AG20443 (cell line): ENCODE measurements at places on chromosomes 4 and X.

DNA sequence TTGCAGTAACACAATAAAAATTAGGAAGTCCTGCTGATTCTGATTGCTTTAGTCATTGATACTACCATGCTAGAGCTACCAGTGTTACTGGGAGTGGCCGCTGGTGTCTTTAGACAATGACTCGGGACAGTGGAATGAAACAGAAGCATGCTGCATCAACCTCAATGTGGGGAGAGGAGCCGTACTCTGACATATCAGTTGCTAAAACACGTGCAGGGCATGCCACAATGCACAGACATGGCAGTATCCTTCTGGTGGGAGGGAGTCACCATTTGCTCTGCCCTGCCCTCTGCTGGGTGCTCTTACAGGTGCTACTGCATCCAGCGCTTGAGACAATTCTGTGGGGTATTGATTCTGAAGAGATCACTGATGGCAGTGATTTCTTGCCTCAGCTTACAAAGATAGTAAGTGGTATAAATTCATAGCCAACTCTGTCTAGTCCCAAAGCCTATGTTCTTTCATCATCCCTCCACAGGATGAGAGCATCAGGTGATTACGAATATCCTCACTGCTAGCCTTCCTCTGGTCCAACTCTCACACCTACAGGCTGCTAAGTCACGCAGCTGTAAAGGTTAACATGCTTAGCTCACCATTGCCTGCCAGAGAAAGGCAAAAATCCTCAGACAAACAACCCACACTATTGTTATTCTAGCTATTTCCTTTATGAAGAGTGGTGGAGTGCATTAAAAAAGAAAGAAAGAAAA is 43.7 kb downstream of the NSG1 start:
- peak; percentile 94 for DNase-seq

- no peak for DNase-seq
Observed at GRCh38 chrX:37287741-37288444, 61.3 kb upstream of the PRRG1 start.

DNA sequence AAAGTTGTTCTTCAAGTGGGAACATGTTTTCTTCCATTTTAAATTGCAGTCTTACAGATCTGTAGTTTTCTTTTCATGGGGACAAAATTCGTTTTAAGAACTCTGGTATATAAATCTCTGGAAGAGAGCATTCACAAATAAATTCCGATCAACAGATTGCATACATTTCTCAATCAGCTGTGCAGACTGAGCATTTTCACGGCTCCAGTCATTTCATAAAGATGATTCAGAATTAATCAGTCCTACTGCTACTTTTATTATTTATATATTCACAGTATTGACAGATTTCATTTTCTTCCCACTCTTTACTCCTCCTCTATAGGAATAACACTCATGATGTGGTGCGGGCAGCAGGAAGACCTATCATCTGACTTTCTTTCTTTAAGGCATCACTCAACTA is 534.9 kb upstream of the FTHL17 start:
- no peak for DNase-seq

DNA sequence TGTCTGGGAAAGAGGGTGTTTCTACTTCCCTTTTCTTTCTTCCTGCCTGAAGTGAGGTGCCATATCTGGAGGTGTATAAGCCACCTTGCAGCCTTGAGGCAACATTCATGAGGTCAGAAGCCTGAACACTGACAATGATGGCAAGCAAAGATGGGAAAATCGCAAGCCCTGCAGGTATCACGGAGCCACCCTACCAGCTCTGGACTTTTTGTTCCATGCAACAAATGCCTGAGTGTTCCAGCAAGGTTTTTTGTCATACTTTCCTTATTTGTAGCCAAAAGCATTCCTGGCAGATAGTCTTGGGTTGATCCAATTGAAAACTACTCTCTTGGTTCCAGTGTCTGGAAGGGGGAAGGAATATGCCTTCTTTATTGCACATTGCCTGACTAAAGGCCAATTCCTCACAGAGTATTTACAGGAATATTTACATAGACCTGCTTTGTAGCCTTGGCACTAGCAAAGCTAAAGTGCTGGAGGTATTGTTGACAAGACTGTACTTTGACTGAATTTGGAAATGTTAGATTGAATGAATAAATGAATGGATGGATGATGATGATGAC is 14.4 kb upstream of the SOD3 start:
- no peak for DNase-seq

DNA sequence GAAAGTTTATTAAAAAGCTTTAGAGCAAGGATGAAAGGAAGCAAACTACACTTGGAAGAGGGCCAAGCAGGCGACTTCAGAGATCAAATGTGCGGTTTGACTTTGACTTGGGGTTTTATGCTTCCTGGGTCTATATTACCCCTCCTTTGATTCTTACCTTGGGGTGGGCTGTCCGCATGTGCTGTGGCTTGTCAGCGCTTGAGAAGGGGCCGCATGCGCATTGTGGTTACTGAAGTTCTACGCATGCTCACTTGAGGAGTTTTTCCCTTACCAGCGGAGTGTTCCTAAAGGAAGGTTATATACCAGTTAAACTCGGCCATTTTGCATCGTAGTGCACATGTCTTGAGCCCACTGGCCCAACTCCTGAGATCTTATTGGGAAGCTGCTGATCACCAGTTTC is 9.9 kb downstream of the ZNF157 start:
- peak; percentile 55 for DNase-seq

GRCh38 chr4:154078504-154079350 is 289.8 kb upstream of the SFRP2 start:
- no peak for DNase-seq

GRCh38 chr4:97153042-97153441 is 990.2 kb downstream of the STPG2 start:
- no peak for DNase-seq

DNA sequence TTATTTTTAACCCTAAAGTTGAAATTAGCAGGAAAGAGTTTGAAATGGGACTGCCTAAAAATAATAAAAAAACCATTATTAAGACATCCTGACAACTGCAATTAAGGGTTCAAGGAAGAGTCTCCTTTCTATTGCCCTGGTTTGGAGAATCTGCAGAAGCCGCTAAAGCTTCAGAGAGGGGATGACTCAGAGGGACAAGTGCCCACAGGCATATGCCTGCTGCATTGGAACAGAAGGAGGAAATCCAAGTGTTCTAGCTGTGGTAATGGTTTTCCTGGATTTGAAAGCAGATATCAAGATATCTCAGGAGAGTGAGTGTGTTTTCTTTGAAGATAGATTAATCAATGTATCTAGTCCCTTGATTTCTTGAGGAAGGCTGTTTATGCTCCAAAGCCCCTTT is 235.1 kb upstream of the TAPT1 start:
- DNase-seq = peak; percentile 63

GRCh38 chrX:134520860-134521390 is 61.0 kb downstream of the HPRT1 start:
- DNase-seq = peak; percentile 40

GRCh38 chr4:105569057-105569865 is 16.8 kb downstream of the ARHGEF38 start:
- DNase-seq = no peak

DNA sequence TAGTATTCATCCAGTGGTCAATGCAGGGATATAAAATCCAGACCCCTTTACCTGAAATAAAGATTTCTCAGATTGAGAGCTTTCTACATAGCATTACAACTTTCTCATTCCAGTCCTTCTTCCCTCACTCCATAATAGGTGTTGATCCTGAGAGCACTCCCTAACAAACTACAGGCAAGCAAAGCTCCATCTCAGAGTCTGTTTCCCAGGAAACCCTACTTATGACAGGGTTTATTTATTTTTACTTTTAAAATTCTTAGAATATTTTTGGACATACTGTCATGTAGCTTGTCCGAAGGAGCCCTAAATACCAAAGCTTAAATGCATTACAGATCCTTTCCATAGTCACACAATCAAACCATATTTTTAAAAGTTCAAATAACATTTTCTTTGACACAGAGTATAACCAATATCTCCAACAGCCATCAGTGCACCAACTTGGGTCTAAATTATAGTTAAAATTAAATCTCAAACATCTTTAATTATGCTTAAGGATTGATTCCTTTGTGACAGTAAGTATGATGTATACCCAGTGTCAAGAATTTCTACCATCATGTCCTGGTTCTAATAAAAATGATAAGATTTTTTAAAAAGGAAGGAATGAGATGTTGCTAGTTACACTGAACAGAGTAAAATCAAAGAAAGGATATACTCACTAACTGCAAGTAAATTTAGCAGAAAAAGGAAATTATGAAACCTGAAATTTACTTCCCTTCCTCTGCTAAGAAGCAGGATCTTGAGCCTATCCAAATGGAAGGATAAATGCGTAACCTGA is 580.4 kb upstream of the ADGRL3 start:
- peak; percentile 35 for DNase-seq

- DNase-seq = no peak
Observed at GRCh38 chr4:155423671-155424070, 46.9 kb upstream of the MAP9 start.

DNA sequence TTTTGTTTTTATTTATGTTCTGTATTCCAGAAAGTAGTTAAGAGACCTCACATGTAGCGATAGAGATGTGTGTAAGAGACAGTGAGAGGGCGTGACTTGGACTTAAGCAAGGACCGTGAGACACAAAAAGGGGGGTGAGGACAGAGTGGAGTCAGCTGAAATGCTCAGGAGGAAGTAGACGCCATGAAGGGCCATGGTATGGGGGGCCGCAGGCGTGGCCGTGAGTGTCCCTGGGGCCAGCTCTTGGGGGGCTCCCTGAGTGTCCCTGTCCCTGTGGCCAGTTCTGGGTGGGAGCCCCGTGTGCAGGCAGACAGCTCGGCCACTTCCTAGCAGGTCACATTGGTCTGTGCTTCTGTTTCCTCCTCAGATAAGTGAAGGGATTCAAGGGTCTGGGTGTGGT is 23.0 kb upstream of the MSANTD1 start:
- DNase-seq = no peak

DNA sequence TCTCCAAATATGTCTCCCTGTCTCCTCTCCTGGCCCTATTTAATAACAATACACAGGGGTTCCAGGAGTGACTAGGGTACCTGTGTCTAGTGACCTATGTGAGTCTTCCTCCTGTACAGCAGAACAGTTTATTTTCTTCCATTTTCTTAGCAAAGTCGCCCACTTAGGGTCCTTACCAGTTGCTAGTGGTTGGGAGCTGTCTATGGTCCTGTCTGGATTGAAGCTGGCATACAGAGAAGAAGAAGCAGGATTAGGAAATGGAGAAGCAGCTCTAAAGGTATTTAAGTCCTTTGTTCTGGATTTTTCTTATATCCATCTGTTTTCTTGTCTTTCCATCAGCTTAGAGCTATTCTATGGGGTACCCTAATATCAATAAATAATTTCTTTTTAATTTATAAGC is 587.1 kb upstream of the CPEB2 start:
- no peak for DNase-seq

- no peak for DNase-seq
Observed at GRCh38 chr4:52640808-52641565, 18.1 kb downstream of the USP46 start.

GRCh38 chrX:116170511-116170910 is at the start of gene AGTR2:
AGTR2 (plus strand) TSS chrX:116170744; CDS start chrX:116172281, 1,537 bp downstream.
- no peak for DNase-seq

DNA sequence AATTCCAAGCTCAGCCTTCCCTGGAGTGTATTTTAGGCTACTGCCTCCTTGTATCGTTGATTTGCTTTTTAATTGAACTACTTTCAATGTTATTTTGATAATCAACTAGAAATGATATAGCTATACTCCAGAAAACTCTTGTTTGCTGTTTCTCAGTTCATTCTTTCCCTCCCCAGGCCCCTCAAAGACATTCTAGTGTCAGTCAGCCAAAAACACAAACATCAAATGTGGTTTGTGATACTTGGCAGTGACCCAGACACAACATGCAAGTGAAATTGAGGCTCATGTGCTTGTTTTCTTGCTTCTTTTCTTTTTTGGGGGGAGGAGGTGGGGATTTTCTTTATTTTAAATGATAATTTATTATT is 7.6 kb downstream of the FAT4 start:
- peak; percentile 7 for DNase-seq

DNA sequence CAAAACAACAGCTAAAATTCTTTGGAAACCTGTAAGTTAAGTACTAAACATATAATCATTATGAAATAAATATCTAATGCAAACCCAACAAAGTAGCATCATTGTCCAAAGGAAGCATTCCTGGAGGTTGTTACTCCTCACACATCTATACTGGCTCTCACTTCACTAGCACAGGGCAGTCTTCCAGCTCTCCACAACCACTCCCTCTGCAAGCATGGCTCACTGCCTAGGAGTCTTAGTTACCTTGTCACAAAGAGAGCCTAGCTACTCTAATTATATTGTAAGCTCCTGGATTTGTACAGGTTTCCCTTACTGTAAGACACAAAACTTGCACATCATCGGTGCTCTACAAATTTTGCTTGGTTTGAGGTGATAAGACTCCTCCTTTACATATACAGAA is 76.1 kb downstream of the AMMECR1 start:
- DNase-seq = peak; percentile 28

GRCh38 chr4:158811216-158811540 is 42.4 kb downstream of the FNIP2 start:
- no peak for DNase-seq

GRCh38 chr4:149825336-149825735 is 9.7 kb upstream of the IQCM start:
- no peak for DNase-seq

GRCh38 chr4:10441512-10441911 is 15.7 kb downstream of the ZNF518B start:
- no peak for DNase-seq

- peak; percentile 33 for DNase-seq
Observed at GRCh38 chr4:119207051-119207450, 5.5 kb upstream of the USP53 start.

- peak; percentile 54 for DNase-seq
Observed at GRCh38 chr4:8340781-8341241, 71.3 kb downstream of the HTRA3 start.

- DNase-seq = peak; percentile 7
Observed at GRCh38 chrX:85851418-85851817, 195.9 kb downstream of the CHM start.

DNA sequence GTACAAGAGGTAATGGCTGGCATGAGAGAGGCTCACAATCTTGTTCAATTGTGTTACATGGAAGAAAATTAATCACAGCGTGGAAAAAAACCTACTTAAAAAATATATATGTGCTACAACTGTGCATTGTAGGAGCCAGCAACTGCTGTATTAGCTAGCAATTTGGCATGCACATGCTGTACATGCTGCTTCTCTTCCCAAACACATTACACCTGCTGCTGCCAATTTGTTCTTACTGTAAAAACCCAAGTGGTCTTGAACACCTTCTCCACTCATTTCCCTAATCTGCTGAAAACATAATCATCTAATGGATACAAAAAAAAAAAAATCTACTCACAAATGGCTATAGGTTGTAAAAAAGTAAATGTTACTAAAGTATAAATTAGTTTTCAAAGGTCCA is 264.2 kb downstream of the INPP4B start:
- no peak for DNase-seq
